Mucosa of gallbladder (tissue), 1 donor: ENCODE measurements at places on chromosomes 7 and 10. TPM values are rescaled to one million over a fixed set of nuclear protein-coding genes. Genes with fewer than 3 reads are reported as not detected.

Gene VSIR
- total RNA-seq: 83.9 TPM

Gene CPA4
- 0.43 TPM for total RNA-seq

Gene OR2A1
- not detected for total RNA-seq

Gene HTR5A
- not detected for total RNA-seq

Gene ANLN
- 4.1 TPM for total RNA-seq

Gene HOXA5
- 0.81 TPM for total RNA-seq

Gene LRRC4
- total RNA-seq: 3.8 TPM

Gene MYPN
- not detected for total RNA-seq

Gene LMBR1
- 51.4 TPM for total RNA-seq

Gene ENTPD1
- total RNA-seq: 68.3 TPM

Gene C10orf105
- total RNA-seq: 0.06 TPM

Gene FAM13C
- total RNA-seq: 11.4 TPM

Gene INSYN2A
- not detected for total RNA-seq

Gene OR9A2
- total RNA-seq: not detected

Gene AKR1D1
- 0.37 TPM for total RNA-seq

Gene LEP
- total RNA-seq: not detected

Gene ITGA8
- 2.4 TPM for total RNA-seq

Gene MORN4
- total RNA-seq: 6.9 TPM
